Jurkat, Clone E6-1 (cell line): ENCODE measurements at places on chromosomes 2 and 18.

GRCh38 chr2:6073191-6074088 lies 381.3 kb downstream of the SOX11 start:
- no peak for DNase-seq

DNA sequence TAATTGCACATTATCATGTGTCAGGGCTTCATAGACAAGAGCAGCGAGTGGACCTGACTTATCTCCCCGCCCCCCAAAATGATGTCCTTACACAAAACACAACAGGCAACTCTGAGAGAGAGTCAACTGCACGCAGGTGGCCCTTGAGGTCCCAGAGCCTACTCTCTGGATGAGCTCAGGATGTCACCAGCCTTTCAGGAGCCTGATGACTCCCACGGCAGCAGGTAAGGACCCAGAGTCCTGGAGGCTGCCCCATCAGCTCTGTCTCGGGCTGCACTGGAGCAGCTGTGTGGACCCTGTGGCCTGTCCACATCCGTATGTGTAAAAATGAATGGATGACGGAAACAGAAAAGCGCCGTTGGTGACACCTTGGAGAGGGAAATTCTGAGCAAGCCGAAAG lies 130.9 kb downstream of the HDAC4 start:
- no peak for DNase-seq

- no peak for DNase-seq
Observed at GRCh38 chr18:57352761-57353136, 392 bp downstream of the ST8SIA3 start.

GRCh38 chr2:100031604-100032003 lies 110.8 kb downstream of the AFF3 start:
- DNase-seq = no peak

GRCh38 chr2:31765078-31765945 lies 184.6 kb upstream of the SRD5A2 start:
- no peak for DNase-seq
